ENCODE measurements at places on chromosomes 4 and X.
A peak's percentile ranks its signal among the peaks of the same experiment; 100 is the strongest.

- DNase-seq: no peak
Measured at GRCh38 chrX:98398542-98398941, 1514.8 kb downstream of the RPA4 start.

GRCh38 chr4:6338175-6338950 is 68.7 kb downstream of the WFS1 start:
- DNase-seq: no peak

DNA sequence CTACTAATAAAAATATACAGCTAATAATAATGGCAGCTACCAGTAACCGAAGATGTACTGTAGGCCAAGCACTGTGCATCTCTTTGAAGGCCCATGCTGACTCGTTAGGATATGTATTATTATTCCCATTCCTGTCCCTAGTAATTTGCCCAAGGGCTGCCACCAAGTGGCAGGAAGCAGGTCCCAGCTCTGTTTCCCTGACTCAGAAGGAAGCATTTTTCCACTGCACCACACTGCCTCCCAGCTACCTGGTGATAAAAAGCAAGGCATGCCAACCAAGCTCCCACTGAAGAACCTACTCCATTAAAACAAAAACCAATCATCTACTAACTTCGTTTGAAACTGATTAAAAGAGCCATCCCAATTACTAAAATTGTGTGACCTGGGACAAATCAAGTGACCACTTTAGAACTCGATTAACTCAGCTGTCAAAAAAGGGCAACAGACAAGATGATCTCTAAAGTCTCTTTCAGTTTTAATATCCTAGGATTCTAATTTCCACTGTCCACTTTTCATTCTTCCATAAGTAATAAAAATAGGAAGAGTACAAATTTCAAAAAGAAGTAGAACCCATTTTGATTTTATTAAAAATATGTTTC is 24.3 kb upstream of the PGM2 start:
- DNase-seq: no peak

GRCh38 chr4:109850601-109851000 is 2.7 kb downstream of the LRIT3 start:
- DNase-seq: no peak

GRCh38 chrX:53266914-53267313 is 14.5 kb downstream of the IQSEC2 start:
- DNase-seq: no peak

DNA sequence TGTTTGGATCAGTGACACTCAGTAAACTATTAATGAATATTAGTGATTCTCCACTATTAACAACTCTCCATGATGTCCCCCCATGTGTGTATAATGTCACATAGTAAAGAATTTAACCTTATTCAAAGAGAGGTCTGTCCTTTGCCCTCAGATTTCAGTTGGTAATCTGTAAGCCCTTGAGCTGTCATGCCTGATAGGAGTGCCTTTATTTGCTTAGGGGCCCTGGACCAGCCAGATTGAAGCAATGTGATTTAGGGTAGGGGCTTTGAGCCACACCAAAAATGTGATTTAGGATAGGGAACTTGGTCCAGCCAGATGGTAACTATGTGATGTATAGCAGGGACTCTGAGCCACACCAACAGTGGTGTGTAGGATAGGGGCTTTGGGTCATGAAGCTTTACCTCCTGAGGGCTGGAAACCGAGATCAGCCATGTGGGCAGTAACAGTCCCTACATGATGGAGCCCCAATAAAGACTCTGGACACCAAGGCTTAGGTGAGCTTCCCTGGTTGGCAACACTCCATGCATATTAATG is 44.3 kb upstream of the PAGE4 start:
- DNase-seq: no peak

GRCh38 chr4:25015012-25015411 is 15.7 kb downstream of the LGI2 start:
- DNase-seq: no peak

DNA sequence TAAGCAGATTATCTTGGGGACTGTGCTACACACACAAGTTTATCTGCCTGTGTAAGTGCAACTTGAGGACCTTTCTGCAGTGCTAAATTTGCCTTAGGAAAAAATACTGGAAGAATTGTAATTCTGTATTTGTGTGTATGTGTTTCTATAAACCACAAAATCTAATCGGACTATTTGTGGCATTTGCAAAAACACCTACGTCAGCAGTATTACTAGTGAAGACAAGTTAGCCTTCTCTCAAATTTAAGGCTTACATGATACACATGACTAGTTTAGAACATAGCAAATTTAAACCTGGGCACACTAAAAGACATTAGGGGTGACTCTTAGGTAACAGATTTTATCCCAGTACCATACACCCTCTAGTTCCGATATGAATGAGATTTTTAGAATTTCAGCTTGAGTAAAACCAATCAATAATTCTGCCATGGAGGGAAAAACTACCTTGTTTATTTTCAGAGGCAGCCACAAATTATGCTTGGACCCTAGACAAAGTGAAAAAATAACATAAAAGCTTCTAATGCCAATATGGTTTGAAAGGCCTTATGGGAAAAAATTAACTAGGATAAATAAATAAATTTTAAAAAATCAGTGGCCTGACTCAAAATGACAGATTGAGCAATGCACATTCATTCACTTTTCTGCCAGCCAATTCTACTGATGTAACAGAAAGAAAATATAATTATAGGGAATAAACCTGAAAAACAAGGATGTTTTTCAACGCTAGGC is 176.4 kb downstream of the SNCA start:
- no peak for DNase-seq

DNA sequence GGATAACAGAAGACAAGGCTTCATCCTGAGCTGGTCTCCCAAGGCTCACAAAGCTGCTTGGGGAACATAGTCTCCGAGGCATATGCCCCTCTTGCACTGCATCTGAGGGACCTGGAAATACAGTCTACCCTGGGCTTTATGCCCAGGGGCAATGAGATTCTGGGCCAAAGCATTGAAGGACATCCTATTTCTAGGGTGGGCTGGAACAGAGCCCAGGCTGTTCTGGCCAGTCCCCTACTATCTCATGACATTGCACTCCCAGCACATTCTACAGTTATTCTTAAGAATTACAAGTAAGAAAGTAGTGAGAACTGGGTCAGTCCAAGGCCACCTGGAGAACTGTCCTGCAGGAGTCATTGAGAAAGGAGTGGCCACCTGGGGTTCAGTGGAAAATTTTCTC is 107.6 kb downstream of the USP46 start:
- no peak for DNase-seq

- DNase-seq: no peak
Measured at GRCh38 chr4:38382520-38382919, 281.5 kb upstream of the KLF3 start.

DNA sequence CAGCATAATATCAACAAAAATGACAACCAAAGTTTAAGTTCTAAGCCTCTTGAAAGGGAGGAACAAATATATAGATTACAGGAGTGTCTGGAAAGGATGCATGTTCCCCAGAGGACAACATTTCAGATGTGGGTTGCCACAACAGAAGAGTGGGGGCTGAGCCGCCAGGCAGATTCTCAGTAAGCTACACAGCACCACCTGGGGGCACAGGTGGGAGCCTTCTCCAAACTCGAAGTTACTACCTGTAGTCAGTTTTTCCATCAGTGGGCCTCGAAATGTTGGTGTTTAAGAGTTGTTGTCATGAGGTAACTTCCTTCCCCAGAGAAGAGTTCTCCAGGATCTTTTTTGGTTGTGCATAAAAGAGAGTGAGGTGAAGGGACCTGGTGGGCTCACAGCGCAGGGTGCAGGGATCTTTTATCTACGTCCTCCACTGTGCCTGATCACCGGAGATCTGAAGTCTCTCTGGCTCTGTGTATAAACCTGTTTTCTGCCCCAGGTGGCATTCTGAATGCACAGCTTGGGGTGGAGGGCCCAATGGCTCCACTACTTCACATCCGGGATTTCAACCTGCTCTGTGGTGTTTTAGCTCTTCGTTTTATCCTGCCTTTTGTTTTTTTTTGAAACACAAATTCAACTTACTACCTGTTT is 58.4 kb upstream of the STS start:
- peak; percentile 16 for DNase-seq

GRCh38 chrX:30858098-30858497 is 31.0 kb downstream of the TAB3 start:
- DNase-seq: no peak

- DNase-seq: no peak
Measured at GRCh38 chr4:139282721-139283075, 2.7 kb upstream of the MGARP start.

- DNase-seq: no peak
Measured at GRCh38 chr4:76784237-76784636, 113.7 kb downstream of the SOWAHB start.

- no peak for DNase-seq
Measured at GRCh38 chrX:78593701-78594100, 65.4 kb downstream of the RTL3 start.

- peak; percentile 31 for DNase-seq
Measured at GRCh38 chr4:2009651-2010233, 968 bp upstream of the NELFA start.

GRCh38 chrX:104707042-104707441 is 141.0 kb downstream of the IL1RAPL2 start:
- no peak for DNase-seq

GRCh38 chr4:1009542-1010394 is 1.7 kb upstream of the FGFRL1 start:
- DNase-seq: peak; percentile 67

DNA sequence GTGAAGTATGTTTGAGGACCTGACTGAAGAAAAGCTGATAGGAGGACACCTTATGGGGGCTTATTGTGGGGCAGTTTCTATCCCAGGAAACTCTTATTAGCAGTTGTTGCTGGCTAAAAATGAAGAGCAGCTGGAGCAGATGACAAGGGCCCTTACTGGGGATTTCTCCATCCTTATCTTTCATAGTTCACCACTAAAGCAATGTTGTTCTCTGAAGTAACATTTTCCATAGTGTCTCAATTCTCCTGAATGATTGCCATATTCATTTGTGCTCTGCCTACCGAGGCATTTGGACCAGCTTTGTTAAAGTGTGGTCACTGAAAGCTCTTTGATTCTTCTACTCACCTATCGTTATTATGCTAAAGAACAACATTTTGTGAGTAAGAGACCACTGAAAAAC is 7.7 kb downstream of the ENOX2 start:
- DNase-seq: no peak

DNA sequence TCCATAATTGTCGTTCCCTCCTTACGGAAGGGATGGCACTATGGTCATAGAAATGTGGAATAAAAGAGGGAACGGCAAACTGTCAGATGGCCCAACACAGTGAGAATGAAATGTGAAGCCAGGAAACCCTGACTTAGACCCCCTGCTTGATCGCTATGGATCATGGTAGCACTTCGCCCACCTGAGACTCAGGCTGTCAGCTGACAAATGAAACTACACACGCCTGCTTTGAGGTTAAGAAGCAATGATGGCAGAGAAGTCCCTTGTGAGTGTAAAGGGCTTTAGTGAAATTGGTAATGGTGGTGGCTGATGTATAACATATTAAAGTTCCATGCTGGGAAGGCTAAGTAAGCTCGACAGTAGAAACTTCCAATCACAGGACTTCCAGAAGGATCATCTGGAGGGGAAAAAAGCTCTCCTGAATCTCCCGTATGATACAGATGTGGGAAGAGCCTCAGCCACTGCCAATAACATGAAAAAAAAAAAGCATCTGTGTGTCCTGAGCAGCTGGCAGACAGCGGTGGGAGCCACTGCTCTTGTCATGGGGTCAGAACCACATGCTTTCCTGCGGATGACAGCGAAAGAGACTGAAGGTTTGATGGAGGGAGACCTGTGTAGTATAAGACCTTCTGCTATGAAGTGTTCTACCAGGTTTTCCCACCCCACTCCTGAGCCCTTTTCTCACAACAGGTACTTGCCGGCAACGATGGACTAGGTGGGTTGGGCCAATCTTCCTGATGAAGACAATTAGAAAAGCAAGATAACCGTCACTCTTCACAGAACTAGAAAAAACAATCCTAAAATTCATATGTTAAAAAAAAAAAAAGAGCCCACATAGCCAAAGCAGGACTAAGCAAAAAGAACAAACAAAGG is 107.6 kb downstream of the AFAP1 start:
- no peak for DNase-seq

DNA sequence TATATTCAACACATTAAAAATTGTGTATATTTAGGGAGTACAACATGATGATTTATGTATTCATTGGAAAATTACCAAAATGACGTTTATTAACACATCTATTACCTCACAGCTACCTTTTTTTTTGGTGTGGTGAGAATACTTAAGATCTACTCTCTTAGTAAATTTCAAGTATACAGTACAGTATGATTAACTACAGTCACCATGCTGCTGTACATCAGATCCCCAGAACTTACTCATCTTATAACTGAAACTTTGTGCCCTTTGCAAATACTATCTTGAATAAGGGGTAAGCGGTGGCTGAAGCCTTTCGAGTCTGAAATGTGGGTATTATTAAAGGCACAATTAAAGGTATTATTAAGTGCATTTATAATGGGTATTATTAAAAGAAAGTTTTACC is 976 bp downstream of the PHKA1 start:
- DNase-seq: no peak

DNA sequence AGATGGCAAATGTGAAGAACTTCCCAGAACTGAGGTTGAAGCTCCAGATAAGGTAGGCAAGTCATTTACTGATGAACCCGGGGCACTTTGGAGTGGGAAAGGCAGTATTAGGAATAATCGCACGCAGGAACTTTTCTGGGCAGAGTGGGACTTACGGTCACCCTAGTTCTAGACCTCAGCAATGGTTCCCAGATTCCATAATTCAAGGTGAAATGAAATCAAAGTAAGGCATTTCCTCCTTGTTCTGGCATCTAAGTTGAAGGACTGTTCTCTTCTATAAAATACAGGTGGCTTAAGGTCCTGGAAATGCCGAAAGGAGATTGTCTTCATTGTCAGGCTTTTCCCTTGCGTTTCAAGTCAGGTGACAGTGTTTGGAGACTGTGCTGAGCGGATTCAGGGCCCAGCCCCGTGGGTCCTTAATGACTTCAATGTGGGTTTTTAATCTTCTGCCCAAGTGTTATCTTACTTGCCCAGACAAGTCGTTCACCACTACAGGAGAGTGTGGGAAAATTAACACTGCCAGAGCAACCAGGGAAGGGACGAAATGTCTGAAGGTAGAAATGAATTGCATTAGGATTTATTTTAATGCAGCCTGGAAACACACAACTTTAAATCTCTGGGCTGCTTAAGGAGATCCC is 52.1 kb upstream of the STOX2 start:
- DNase-seq: no peak

- DNase-seq: no peak
Measured at GRCh38 chr4:96356591-96357370, 516.9 kb downstream of the PDHA2 start.

- no peak for DNase-seq
Measured at GRCh38 chr4:45346816-45347435, 620.6 kb upstream of the GNPDA2 start.

GRCh38 chrX:22737541-22737940 is 262.2 kb upstream of the DDX53 start:
- no peak for DNase-seq

DNA sequence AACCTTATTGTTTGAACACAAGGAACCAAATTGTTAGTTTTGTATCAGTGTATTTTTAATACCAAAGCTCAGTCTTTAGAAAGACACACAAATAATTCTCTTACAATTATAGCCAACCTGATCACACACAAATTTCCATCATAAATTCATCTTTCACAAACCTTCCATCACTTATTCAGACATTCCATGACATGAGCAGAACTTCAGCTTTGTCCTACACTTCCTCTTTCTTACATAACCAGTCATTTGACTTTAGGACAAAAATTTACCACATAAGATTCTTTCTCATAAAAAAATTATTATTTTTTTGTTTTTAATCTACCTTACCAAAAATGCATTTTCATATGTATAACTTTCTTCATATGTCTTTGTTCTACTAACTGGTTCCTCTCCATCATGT is 312.2 kb downstream of the GALNTL6 start:
- no peak for DNase-seq

All from activated CD4-positive, alpha-beta T cell treated with anti-CD3 and anti-CD28 coated beads for 1 hour (primary cell).